ENCODE measurements at places on chromosomes 7 and 10. TPM values are rescaled to one million over a fixed set of nuclear protein-coding genes. Genes with fewer than 3 reads are reported as not detected.

The AVPI1 gene
- 40.7 TPM for total RNA-seq

The WEE2 gene
- not detected for total RNA-seq

- no peak for DNase-seq
Observed at GRCh38 chr7:31828520-31828919, 141.5 kb downstream of the PPP1R17 start.

GRCh38 chr7:80134536-80135308 lies at the start of gene GNAI1:
Gene GNAI1 (plus strand): TSS chr7:80134831. CDS start chr7:80135161, 330 bp downstream.
- peak; percentile 81 for DNase-seq

The EN2 gene
- total RNA-seq: 2.3 TPM

- peak; percentile 26 for DNase-seq
Observed at GRCh38 chr7:34886856-34887255, 150.4 kb downstream of the DPY19L1 start.

GRCh38 chr7:139034855-139035585 lies 822 bp downstream of the ZC3HAV1L start:
- DNase-seq: peak; percentile 16

The NKX2-3 gene
- 0.07 TPM for total RNA-seq

The CNNM1 gene
- total RNA-seq: 3.3 TPM

- DNase-seq: no peak
Observed at GRCh38 chr10:81873932-81874816, 820 bp upstream of the NRG3 start.

- DNase-seq: peak; percentile 65
Observed at GRCh38 chr7:2529161-2530070, 9.8 kb downstream of the LFNG start.

The TECTB gene
- total RNA-seq: not detected

DNA sequence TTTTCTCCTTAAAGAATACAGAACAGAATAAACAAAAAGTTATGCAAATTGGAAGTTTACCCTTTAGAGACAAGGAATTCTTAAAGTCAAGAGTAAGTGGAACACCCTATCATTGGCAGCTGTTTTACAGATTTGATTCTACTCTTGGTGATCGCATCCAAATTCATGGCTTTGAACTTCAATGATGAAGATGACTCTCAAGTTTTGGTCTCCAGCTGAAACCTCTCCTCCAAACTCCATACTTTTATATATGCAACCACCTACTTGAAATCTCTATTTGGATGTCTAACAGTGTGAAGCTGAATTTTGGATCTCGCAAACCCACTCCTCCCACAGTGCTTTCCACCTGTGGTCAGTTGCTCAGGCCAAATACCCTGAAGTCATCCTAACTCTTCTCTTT lies 80.4 kb downstream of the EPC1 start:
- no peak for DNase-seq

The MMD2 gene
- total RNA-seq: not detected

The SH2B2 gene
- total RNA-seq: 8.8 TPM

GRCh38 chr10:105121743-105122142 lies 480.7 kb downstream of the SORCS3 start:
- no peak for DNase-seq

GRCh38 chr7:50156706-50157105 lies 63.7 kb upstream of the ZPBP start:
- DNase-seq: no peak

GRCh38 chr10:28959850-28960501 lies 282.7 kb downstream of the BAMBI start:
- no peak for DNase-seq

The DGKI gene
- total RNA-seq: 0.52 TPM

The MSS51 gene
- total RNA-seq: 3.2 TPM

The SUN3 gene
- total RNA-seq: not detected

- no peak for DNase-seq
Observed at GRCh38 chr10:86057708-86058107, 308.9 kb downstream of the GRID1 start.

GRCh38 chr7:19623676-19624075 lies 85.2 kb downstream of the POLR1F start:
- no peak for DNase-seq

GRCh38 chr10:47023237-47024045 lies 112.2 kb downstream of the PTPN20 start:
- DNase-seq: no peak

DNA sequence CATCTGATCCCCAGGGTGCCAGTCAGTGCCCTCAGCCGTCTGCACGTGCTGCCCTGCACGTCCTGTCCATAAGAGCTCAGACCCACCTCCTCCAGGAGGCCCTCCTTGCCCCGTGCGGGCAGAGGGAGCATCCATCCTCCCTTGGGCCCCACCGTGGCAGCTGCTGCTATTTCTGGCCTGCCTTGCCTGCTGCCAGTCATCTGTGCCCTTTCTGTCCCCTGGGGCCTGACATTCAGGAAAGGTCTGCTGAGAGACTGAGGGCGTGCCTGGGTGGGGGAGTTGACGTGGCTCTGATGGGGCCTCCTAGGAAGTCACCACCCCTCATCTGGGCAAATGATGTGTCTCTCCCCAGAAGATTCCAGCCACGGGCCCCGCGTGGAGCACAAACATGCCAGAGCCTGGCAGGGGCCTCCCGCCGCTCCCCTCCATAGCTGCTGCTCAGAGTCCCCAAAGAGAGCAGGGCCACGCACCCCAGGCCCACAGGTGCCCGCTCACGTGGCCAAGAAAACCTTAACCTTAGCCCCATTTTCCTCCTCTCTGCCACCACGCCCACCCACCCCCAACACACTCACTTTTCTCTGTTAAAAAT lies 21.8 kb downstream of the DPYSL4 start:
- no peak for DNase-seq

GRCh38 chr10:107364872-107365271 lies 200.4 kb upstream of the SORCS1 start:
- no peak for DNase-seq

- DNase-seq: no peak
Observed at GRCh38 chr10:50452603-50453002, 171.2 kb downstream of the SGMS1 start.

Data from PC-3 (cell line).